Gastrocnemius medialis (tissue), 4 donors: ENCODE measurements at places on chromosomes 5 and 9. TPM values are rescaled to one million over a fixed set of nuclear protein-coding genes. Genes with fewer than 3 reads are reported as not detected.

- no peaks in the 10 kb centered on the region for H3K36me3 ChIP-seq
- DNase-seq: no peak
- no peak overlapping the region for H3K4me3 ChIP-seq
- no peaks in the 10 kb centered on the region for H3K27me3 ChIP-seq
- peaks cover 22% of the 10 kb centered on the region for H3K4me1 ChIP-seq
- H3K27ac ChIP-seq: peak overlapping the region; percentile 3
Measured at GRCh38 chr9:68505681-68506409, 34.8 kb downstream of the TMEM252 start.

GRCh38 chr9:3458806-3459475 lies 66.9 kb downstream of the RFX3 start:
- H3K27me3 ChIP-seq: no peaks in the 10 kb centered on the region
- DNase-seq: no peak
- peaks cover 15% of the 10 kb centered on the region for H3K4me1 ChIP-seq
- peak overlapping the region; percentile 23 for H3K4me3 ChIP-seq
- H3K27ac ChIP-seq: peak overlapping the region; percentile 11
- no peaks in the 10 kb centered on the region for H3K36me3 ChIP-seq

GRCh38 chr5:56900395-56900794 lies 9.0 kb upstream of the SETD9 start:
- no peaks in the 10 kb centered on the region for H3K27me3 ChIP-seq
- no peak overlapping the region for H3K27ac ChIP-seq
- no peak for DNase-seq
- no peaks in the 10 kb centered on the region for H3K36me3 ChIP-seq
- H3K4me3 ChIP-seq: no peak overlapping the region

Gene GPR150
- total RNA-seq: 0.29 TPM

Gene LYRM7
- total RNA-seq: 14.4 TPM
